Activated naive CD8-positive, alpha-beta T cell treated with anti-CD3 and anti-CD28 coated beads, Interleukin-2, amount 10 ng/mL, durations not matched to agents 7 days and 5 days (primary cell): ENCODE measurements at places on chromosomes 3 and 15.

- no peak for DNase-seq
Measured at GRCh38 chr3:36633060-36633459, 131.3 kb downstream of the DCLK3 start.

DNA sequence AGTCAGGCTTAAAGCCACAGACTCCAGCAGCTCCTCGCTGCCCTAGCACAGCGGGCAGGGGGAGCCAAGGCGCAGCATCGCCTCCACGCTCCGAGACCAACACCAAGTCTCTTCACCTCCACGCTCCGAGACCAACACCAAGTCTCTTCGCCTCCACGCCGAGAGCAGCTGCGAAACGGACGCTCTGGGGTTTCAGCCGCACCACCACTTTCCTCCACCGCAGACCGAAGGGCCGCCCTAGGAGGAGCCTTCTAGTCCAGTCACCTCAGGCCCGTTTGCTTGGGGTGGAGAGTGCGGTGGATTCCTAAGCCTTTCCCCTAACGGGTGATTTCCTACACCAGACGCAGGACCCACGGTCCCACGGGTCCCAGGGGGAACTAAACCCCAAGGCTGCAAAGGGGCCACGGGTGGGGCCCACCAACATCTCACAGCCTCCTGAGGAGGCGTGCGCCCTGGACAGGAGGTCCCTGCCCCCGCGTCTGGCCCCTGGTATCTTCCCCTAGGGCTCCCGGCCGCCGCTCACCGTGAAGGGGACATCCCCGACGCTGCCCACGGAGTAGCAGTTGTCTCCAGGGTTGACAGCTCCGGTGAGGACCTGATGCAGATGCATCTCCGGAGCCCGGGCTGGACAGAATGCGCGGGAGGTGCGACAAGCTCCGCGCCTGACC is 501 bp downstream of the DMXL2 start:
- peak; percentile 59 for DNase-seq

- DNase-seq = no peak
Measured at GRCh38 chr15:28079313-28079969, 19.7 kb downstream of the OCA2 start.

- no peak for DNase-seq
Measured at GRCh38 chr3:119616056-119616455, 18.4 kb downstream of the PLA1A start.

GRCh38 chr15:31010036-31010435 is 18.6 kb upstream of the MTMR10 start:
- DNase-seq = no peak

GRCh38 chr3:55203006-55203405 is 275.1 kb upstream of the LRTM1 start:
- no peak for DNase-seq

DNA sequence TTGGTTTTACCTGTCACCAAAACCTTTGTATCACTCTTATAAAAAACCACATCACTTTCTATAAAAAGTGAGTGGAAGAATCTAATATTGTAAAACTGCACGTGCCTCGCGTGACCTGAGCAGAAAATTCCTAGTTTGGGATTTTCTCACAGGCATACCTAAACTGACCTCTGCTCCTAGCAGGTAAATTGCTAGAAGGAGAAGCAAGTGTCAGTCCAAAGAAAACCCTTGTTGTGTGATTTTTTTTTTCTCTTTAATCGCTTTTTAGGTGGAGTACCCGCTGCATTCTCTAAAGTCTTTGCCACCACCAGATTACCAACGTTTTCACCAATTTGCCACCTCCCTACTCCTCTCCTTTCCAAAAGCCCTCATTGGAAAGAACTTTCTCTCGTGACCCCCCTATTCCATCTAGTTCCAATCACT is 534 bp upstream of the UBE2E1 start:
- no peak for DNase-seq

- no peak for DNase-seq
Measured at GRCh38 chr3:132536442-132537153, 60.5 kb upstream of the ACKR4 start.

- no peak for DNase-seq
Measured at GRCh38 chr15:46366360-46367007, 731.7 kb downstream of the SQOR start.

DNA sequence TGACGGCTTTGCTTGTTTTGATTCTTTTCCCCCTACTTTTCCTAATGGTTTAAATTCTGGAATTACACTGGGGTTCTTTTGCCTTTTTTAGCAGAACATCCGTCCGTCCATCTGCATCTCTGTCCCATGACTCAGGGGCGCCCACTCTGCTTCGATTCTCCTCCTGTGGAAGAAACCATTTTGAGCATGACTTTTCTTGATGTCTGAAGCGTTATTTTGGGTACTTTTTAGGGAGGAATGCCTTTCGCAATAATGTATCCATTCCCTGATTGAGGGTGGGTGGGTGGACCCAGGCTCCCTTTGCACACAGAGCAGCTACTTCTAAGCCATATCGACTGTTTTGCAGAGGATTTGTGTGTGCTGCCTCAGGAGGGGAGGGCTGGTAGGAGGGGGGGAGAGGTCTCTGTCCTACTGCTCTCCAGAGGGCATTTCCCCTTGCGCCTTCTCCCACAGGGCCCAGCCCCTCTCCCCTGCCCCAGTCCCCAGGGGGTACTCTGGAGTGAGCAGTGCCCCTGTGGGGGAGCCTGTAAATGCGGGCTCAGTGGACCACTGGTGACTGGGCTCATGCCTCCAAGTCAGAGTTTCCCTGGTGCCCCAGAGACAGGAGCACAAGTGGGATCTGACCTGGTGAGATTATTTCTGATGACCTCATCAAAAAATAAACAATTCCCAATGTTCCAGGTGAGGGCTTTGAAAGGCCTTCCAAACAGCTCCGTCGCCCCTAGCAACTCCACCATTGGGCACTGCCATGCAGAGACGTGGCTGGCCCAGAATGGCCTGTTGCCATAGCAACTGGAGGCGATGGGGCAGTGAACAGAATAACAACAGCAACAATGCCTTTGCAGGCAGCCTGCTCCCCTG is 19.5 kb upstream of the BSN start:
- no peak for DNase-seq

DNA sequence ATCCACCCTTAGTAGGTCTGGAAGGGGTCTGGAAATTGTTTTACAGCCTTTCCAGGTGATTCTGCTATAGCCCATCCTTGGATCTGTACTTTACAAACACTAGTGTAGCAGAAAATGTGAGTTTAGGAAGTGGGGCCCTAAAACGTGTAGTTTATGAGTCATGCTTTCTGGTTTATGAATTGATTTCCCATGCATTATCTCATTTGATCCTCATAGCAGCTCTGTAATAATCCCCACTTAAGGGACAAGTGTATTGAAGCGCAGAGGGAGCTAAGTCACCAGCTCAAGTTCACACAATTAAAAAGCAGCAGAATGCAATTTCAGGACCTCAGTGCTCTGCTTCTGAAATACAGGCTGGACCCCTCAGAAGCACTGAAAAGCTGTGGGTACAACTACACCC is 22.7 kb upstream of the STARD5 start:
- DNase-seq = no peak

DNA sequence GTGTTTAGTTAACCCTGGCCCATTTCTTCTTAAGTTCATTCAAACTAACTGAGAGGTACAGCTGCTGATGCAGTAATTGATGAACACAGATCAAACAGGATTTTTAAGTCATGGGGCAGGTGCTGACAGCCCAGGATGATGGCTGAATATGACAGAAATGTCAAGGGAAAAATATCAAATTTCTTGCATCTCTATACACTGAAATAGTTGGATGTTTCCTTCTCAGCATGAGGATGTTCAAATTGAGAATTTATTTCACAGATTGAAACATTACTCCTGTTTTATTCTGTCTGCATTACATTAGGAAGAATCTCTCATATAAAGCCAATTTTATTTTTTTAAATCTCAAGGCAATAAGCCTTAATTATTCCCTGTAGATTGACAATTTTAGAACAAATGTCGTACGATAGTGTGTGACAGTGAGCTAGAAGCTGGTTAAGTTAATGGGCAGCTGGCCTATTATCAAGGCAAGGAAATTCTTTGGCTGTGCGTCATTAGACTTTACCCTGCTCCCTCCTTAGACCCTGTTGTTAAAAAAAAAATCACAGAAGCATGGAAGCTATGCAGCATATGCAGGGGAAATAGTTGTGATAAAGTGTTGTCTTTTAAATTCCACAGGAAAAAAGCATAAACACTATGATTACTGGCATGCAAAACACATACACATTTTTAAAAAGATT is 183.8 kb upstream of the KCNMB2 start:
- DNase-seq = no peak

DNA sequence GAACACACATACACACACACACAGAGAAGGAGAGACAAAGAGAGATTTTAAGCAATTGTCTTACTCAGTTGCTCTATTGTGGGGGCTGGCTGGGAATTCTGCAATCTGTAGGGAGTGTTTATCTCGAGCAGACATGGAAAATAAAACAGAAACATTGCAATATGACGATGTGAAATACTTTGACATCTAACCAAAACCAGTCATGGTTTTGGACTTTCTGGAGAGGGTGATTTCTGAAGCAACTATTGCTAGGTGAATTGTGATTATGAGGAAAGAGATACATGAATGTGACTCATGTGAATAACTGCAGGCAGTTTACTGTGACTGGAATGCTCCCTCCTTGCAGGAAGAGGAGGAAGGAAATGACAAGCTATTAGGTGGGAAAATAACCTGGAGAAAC is 12.3 kb upstream of the PHLDB2 start:
- no peak for DNase-seq

DNA sequence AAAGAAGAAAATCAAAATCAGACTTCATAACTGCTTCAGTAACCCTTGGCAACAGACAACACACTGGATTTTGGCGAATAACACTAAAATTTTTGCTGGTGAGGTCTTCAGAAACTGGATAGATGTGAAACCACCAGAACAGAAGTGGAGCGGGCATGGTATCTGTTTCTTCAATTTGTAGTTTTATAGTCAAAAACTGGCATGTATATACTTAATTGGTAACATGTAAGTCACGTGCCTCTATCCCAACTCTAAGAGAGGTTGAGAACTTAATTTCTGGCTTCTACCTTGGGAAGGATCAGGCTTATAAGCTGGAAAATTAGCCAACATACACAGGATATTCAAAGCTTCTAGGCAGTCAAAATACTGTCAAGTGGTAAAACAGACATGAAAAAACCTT is 172.6 kb upstream of the CHL1 start:
- DNase-seq = no peak

GRCh38 chr15:62903437-62903836 is 139.1 kb upstream of the TPM1 start:
- DNase-seq = no peak

DNA sequence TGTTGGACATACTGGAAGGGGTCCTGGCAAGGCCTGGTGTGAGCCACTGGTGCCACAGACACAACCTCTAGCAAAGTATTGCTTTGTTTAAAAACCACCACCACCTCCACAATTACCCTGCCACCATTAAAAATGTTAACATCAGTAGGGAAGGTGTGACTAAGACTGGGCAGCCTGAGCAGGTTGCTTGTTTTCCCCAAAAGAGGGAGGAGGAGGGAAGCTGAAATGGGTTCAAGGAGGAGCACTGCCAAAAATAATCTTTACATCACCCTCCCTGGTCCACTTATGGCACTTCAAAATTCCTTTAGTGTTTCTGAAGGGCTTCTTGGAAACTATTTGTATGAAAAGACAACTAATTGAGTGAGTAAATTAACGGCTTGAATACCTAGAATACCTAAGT is 99.8 kb upstream of the FGF7 start:
- no peak for DNase-seq

- DNase-seq = no peak
Measured at GRCh38 chr3:3178498-3179328, 778 bp downstream of the CRBN start.

DNA sequence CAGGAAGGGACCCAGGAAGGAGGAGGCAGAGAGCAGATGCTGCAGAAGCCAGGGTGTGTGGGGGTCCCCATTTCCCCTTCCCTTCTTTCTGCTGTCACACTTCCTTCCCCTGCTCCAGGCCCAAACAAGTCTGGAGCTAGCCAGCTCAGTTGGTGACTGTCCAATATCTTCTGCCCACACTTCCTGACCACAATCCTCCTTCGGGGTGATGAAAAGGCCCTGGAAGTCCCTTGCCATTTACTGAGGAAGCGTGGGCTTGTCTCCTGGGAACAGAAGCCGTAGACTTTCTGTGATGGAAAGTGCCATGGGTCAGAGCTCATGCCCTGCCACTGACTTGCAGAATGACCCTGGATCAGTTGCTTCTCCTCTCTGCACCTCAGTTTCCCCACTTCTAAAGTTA is 39.0 kb downstream of the ANAPC13 start:
- DNase-seq = no peak

DNA sequence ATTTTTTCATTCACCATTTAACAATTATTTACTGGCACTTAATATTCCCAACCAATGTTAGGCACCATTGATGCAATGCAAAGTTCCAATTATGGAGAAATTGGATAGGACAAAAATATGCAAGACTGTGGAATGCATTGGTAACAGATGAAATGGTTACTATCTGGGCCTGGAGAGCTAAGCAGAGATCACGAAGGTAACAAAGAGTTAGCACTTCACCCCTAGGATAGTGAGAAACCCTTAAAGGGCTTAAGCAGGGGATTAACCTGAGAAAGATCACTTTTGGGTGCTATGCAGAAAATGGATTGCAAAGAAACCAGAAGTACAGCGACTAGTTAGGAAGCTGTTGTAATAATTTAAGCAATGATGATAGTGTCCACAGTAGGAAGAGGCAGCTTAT is 129.6 kb upstream of the GPR149 start:
- DNase-seq = no peak

DNA sequence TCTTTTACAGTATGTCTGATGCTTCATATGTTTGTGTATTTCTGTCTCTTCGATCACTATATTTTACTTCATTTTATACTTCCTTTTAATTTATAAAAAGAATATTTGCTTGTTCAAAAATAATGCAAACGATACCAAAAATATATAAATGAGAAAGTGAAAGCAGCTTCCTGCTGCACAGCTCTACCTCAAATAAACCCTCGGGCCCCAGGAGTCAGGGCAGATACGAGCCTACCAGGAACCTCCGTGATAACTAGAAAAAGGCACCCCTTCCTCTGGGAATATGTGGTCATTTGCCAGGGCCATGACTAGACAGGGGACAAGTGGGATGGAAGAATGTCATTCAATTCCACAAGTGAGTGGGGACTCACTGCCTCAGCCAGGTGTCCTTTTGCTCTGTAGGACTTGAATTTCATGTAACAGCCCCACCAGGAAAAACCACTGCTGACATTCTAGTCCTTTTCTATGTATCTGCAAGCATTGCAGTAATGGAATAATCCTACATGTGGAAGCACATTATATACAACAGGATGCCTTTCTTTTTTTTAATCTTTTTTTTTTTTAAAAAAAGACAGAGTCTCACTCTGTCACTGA is 133.3 kb downstream of the SUCLG2 start:
- DNase-seq = no peak
